Placental pericyte (primary cell): ENCODE measurements at places on chromosomes 5 and 9. TPM values are rescaled to one million over a fixed set of nuclear protein-coding genes. Genes with fewer than 3 reads are reported as not detected.

The WDR31 gene
- 0.43 and 1.3 TPM in 2 replicates for total RNA-seq

The RBM22 gene
- 28.7 and 39.8 TPM in 2 replicates for total RNA-seq

The TTC1 gene
- total RNA-seq = 40.8 and 42.5 TPM in 2 replicates

The STING1 gene
- 36.3 and 72.7 TPM in 2 replicates for total RNA-seq

The SLC6A7 gene
- total RNA-seq = under 0.01 TPM in 1 of 2 replicates, not detected in the other
